ENCODE measurements at places on chromosomes 4 and X.

GRCh38 chrX:32825009-32825408, 386.3 kb downstream of the DMD start:
- no peak for DNase-seq

- DNase-seq, result no peak
These were observed 12.9 kb downstream of the DIPK2B start for GRCh38 chrX:45187731-45188130.

DNA sequence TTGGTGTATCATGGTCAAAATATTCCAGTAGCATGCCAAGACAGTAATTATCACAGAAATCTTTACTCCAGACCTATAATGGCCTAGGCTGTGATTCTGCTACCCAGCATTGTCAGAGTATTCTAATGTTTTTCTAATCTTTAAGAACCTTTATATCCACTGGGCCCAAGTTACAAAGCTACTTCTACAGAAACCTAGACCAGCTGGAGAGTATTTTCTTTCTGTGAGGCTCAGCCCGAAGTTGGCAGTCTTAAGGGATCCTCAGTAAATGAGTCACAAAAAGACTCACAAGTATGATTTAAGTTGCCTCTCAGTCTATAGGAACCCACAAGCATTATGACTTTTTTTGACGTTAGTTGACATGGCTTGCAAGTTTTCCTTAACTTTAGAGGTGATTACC, 638.5 kb upstream of the FAM241A start:
- no peak for DNase-seq

GRCh38 chr4:5069901-5070300, 18.6 kb downstream of the STK32B start:
- DNase-seq, result no peak

DNA sequence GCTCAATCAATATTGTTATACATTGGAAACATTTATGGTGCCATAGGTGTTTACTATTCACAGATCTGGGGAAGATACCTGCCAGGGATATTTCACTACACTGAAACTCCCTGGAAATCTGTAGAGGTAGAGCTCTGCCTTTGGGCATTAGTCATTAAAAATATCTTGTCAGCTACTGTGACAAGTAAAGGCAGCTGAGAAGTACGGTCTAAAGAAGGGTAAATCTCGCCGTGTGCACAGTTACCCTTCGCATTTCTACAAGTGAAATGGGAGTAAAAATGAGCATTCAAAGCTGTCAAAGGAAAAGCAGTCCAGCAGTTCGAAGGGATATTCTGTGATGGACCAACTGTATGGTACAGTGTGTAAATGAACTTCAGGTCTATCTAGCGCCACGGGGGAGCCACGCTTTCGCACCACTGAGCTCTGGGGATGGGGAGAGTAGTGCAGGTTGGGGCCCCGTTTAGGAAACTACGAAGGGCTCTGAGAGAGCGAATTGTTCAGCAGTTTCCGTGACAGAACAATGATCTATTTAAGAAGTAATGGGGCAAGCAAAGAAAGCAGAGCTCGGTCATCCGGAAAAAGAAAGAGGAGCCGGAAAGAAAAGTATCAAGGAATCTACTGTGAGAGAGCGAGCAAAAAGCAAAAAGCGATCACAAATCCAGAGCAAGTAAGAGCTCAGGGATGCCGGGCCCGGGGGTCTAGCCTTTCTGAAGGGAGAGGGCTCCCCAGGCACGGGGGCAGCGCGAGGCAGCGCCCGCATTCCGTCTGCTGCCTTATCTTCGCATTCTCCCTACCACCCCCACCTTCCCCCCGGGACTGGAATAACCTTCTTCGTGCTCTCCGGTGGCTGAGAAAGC, 646 bp downstream of the TIGD4 start:
- DNase-seq, result no peak

GRCh38 chr4:79237851-79238250, 88.0 kb downstream of the NAA11 start:
- no peak for DNase-seq

DNA sequence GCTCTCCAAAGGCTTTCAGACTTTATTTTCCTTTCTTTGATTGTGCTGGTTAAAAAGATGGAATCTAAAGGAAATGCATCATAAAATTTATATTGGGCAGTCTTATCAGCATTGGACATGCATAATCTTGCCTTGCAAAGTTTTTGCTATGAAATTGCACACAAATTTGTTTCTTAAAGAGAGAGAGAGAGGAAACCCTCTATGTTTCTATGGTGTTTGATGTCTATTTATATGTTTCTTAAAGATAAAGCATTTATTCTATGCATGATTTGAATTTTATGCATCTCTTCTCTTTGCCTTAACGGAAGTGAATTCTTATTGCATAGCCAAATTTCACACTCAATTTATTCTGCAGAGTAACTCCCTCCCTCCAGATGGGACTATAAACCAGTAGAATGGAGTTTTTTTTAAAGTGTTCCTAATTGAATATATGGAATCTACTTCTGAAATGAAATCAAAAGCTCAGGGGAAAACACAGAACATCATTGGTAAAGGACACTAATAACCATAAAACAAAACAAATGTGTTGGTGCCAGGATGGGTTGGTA, 83.5 kb upstream of the PPARGC1A start:
- DNase-seq, result no peak

DNA sequence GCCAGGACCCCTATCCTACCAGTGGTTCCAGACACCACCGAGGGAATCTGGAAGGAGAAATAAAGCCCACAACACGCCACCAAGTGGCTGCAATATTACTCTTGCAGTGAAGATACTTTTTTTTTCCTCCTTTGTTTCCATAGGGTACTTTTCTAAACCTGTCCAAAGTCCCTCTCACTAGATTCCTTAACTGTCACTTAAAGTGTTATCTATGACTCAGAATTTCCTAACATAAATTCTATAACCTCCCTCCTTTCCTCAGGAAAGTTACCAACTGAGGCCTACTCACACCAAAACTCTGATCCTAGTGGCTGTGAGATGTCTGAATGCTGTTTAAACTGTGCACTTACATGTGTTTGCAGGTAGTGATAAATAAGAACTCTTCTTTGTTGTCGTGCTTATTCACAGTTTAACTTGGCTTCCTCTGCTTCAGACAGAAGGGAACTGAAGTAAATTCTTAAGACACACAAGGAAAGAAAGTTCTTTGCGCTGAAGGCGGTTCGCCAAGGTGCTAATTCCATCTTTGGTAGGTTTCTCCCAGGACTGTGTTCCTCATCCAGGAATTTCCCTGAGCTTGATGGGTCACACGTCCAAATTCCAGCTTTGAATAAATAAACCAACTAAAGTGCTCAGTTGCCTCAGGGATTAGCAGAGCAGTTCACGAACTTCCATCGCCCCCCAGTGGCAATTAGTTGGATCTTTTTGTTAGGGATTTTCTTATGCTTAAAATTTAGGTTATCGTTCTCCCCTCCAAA, 10.7 kb upstream of the HCCS start:
- no peak for DNase-seq

DNA sequence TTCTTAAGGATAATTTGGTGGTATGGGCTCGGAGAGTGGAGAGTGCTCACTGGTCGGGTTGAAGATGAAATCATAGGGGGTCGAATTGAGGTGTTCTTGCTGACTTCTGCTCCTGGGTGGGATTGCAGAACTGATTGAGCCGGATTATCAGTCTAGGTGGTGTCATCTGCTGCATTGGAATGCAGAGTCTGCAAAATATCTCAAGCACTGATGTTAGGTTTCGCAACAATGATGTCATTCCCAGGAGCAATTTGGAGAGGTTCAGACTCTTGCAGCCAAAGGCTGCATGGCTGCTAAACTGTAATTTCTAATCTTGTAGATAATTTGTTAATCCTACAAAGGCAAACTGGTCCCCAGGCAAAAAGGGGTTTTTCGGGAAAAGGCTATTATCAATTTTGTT, 67.7 kb downstream of the RHOH start:
- DNase-seq, result no peak

- DNase-seq, result peak; percentile 70
These were observed 483.6 kb downstream of the BCOR start for GRCh38 chrX:39613997-39614679.

DNA sequence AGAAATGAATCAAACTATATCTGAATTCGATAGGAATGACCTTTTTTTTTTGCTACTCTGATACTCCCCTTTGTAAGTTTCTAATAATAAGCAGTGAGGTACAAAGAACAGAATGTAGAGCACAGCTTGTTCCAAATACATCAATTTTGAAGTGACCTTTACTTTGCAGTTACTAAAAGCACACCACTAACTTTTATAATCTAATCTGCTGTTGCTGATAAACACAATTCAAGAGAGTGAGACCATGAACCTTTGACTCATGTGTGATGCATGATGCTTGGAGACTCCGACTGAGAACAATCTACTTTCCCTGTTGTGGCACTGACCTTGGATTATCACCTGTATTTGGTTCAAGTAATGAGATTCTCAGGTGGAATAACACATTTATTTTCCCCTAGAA, 91.6 kb upstream of the GNPDA2 start:
- DNase-seq, result no peak

GRCh38 chr4:151206241-151207005, 70.5 kb upstream of the PRSS48 start:
- no peak for DNase-seq

DNA sequence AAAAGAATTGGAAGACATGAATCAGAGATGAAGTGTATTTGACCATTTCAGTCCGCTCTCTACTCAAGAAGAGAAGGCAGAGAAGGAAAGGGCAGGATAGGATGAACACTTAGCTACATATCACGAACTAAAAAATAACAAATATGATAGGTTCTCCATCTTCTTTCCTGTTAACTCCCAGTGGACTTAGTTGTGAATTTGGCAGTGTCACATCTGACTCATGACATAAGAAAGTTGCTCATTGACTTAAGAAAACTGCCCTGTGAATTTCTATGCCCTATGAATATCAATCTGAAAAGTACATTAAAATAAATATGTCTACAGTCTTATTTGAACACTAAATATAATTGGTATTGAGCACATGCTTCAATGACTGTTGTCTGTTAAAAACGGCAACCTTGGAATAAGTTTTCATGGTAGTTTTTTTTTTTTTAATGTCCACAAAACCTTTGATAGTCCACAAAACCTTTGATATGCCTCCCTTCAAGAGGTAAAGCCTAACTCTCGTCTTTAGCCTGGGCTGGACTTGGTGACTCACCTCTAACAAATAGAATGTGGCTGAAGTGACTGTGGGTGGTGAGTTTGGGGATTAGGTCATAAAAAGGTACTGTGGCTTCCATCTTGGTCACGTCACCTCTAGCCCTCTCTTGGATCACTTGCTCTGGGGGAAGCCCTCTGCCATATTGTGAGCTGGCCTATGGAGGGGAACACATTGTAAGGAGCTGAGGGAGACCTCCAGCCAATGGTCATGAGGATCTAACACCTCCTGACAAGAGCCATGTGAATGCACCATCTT, 184.7 kb upstream of the S100G start:
- no peak for DNase-seq

- DNase-seq, result no peak
These were observed 88.3 kb upstream of the UNC5C start for GRCh38 chr4:95637043-95637600.

- no peak for DNase-seq
These were observed 138.4 kb downstream of the LDB2 start for GRCh38 chr4:16759931-16760582.

GRCh38 chrX:149758068-149758714, 15.7 kb upstream of the HSFX1 start:
- DNase-seq, result no peak

DNA sequence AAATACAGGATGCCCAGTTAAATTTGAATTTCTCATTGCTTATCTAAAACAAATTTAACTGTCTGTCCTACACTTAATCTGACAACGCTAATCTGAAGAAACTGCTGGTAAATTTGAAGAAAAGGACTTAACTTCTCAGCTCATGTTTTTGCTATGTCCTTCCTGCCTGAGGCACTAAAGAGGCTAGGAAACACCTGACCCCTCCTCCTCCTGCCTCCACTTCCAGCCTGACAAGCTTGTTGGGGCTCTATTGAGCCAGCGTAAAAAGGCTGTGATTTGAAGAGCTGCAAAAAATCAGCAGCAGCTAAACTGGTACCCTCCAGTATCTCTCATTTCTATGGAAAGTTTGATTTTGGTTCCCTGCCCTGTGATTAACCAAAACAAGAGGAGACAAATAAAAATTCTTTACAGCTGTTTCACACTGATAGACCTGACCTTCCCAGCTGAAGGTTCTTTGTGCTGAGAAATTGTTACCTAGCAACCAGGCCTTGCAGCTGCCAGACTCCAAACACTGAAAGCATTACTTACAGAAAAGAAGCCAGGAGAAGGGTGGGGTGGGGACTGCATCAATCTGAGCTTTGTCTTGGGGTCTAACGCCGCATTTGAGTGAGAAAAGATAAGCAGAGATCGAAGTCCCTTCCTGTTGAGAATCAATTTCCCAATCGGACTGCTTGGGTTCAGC, 35.0 kb downstream of the DCX start:
- DNase-seq, result peak; percentile 68

DNA sequence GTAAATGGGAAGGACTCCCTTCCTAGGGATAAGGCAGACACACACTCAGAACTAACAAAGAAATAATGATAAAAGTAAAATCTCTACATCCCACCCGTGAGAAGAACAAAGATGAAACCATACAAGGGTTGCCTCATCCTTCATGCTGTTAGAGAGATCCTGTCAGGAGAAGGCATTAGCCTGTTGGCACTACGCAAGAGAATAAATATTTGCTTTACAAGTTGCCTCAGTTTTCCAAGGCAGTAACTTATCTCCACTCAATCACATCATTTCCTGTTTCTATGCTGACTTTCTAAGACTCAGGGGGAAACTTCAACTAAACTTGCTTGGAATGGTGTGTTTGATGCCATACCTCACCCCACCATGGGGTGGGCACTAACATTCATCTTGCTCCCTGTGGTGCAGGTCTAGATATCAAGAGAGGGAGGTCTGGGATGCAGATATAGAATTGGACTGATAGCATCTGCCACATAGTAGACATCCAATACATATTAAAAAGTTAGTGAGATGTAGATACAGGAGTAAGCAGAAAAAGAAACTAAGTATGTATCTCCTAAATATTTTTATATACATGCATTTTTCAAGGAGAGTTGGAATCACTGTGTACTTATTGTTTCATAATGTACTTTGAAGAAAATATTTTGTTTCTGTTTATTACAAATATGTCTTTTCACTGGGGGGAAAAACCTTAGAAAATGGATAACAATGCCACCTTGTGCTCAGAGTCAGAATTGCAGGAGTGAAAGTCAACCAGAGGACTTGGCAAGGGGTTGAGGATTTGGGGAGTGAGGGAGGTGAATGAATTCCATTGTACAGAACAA, 57.2 kb upstream of the BEX4 start:
- DNase-seq, result no peak

DNA sequence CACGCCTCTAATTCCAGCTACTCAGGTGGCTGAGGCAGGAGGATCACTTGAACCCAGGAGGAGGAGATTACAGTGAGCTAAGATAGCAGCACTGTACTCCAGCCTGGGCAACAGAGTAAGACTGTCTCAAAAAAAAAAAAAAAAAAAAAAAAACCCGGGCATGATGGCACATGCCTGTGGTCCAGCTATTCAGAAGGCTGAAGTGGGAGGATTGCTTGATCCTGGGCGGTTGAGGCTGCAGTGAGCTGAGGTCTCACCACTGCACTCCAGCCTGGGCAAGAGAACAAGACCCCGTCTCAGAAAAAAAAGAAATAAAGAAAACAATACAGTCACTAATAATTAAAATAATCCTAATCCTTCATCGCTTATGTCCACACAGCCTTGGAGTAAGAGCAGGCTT, 68.1 kb downstream of the APBB2 start:
- no peak for DNase-seq

- DNase-seq, result no peak
These were observed 9.6 kb downstream of the ARSJ start for GRCh38 chr4:113969709-113970334.

- DNase-seq, result no peak
These were observed 47.6 kb downstream of the CBLL2 start for GRCh38 chrX:22320236-22320873.

- DNase-seq, result no peak
These were observed 3.1 kb upstream of the MSX1 start for GRCh38 chr4:4856071-4857000.

- DNase-seq, result no peak
These were observed 905 bp downstream of the NSUN7 start for GRCh38 chr4:40750461-40751258.

All from NCI-H1417 treated with DMSO at 0.1 percent for 48 hours (cell line).